Midbrain (tissue), 1 donor: ENCODE measurements at places on chromosomes 1 and 21.
A peak's percentile ranks its signal among the peaks of the same experiment; 100 is the strongest.

- no peak for DNase-seq
These were observed 43.1 kb downstream of the FOXO6 start for GRCh38 chr1:41404308-41404761.

DNA sequence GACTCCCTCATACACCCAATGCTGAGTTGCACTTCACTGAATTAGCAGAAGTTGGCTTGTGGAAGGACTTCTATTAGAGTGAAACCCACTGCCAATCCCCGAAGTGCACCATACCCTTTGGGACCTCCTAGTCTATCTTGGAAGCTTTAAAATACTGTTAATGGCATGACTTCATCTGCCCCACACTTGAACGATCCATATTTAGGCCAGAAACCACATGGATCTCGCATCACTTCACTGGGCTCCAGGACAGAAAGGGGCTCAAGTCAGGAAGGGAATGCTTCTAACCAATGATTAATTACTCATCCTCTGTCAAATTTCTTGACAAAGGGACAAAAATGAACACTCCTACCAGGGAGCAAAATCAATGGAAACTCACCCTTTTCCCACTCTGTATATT lies 69.1 kb downstream of the BCAR3 start:
- DNase-seq = no peak

DNA sequence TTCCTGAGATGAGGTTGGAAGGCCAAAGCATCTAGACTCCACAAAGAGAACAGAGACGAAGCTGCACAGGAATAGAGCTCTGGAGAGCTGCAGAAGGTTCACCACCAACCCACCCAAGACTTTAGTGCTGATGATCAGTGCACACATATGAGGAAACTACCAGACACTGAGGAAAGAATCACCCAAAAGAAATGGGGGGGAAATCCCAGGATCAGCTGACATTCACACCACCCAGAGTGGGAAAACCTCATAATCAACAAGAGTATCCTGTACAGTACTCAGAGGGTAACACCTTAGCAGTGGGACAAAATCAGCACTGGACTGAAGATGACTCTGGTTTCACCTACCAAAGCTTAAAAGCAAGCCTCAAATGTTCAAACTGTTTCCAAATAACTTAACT lies 36.4 kb downstream of the DENND1B start:
- no peak for DNase-seq

- no peak for DNase-seq
These were observed 617.0 kb upstream of the NR5A2 start for GRCh38 chr1:199410462-199410861.

- no peak for DNase-seq
These were observed 674.4 kb downstream of the KIF26B start for GRCh38 chr1:245829194-245829593.

DNA sequence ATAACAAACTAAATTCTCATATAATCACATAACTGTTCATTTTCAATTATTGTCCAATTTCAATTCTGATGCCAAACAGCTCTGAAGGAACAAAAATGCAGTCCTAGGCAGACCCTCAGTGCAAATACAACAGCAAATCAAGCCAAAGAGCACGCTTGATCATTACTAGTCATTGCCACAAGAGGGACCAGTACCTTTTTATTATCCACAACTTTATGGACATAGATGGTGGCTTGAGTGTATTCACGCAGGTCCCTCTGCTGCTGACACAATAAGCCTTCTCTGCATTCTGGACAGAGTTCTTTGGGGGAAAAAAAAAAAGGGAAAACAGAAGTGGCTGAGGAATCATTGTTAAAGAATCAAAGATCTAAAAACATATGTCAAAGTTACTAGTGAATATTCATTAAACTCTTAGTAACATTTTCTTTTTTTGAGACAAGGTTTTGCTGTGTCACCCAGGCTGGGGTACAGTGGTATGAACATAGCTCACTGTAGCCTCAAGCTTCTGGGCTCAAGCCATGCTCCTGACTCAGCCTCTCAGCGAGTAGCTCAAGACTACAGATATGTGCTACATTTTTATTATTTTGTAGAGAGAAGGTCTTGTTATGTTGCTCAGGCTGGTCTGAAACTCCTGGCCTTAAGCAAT lies 34.3 kb upstream of the RAP1GAP start:
- DNase-seq = peak; percentile 29

GRCh38 chr1:210607361-210607760 lies 278.7 kb downstream of the HHAT start:
- no peak for DNase-seq

DNA sequence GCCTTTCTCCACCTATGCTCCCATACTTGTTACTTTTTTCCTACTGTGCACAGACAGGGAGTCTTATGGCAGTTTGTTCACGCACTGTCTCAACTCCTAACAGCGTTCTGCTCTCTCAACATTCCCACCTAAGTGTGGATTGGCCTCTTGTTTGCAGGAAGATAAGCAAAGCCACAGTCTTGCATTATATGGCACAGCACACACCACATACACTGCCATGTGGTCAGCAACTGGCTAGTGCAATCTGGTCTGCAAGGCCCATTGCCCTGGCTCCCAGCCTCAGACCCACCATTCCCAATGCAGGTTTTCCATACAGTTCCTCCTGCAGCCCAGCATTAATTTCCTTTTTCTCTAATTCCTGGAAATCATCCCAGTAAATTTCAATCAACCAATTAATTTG lies 38.3 kb upstream of the LAMC2 start:
- no peak for DNase-seq

- no peak for DNase-seq
These were observed 328.2 kb downstream of the RWDD3 start for GRCh38 chr1:95562230-95562629.

GRCh38 chr1:151867765-151868411 lies 14.4 kb upstream of the THEM5 start:
- no peak for DNase-seq

- no peak for DNase-seq
These were observed 8.2 kb upstream of the MAPKAPK2 start for GRCh38 chr1:206676499-206676898.

DNA sequence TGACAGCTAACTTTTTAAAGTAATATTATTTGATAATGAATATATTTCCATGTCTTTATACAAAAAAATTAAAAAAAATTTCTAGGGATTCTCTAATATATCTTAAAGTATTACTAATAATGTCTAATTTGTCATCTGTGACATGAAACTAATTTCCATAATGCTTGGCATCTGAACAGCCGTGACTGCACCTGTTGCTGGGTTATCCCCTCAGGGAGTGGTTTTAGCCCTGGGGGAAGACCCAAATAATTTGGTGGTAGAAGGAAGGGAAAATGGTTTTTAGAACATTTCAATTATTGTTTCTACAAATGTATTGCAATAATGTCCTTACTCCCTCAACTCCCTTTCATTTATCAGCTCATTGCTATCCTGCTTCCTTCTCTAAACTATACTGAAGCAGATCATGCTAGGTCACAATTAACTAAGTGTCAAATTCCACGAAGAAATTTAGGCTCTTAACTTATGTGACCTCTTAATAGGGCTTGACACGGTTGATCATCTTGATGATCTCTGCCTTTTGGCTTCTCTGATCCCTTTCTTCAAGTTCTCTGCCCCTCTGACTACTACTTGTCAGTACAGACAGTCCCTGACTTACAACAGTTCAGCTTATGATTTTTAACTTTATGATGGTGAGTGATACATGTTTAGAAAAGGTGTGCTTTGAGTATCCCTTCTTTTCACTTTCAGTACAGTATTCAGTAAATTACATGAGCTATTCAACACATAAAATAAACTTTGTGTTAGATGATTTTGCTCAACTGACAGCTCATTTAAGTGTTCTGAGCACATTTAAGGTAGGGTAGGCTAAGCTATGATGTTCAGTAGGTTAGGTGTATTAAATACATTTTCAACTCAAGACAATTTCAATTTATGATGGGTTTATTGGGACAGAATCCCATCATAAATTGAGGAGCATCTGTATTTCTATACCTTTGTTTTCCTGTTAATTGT lies 26.4 kb upstream of the DPH5 start:
- DNase-seq = no peak

DNA sequence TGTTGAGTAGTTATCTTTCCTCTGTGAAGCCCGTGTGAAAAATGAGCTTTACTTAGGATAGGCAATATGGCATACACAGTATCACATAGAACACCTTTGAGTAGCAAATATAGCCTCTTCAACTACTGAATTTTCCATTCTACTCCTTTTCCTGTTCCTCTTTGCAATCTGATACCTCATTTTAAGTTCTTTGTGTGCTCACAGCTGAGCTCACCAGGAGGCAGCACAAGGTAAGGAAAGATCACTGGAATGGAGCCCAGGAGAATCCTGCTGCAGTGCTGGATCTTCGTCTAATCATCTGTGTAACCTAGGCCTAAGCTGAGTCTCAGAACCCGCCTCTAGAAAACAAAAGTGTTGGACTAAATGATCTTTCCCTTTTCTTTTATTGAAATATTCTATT lies 171.0 kb downstream of the LRRC40 start:
- no peak for DNase-seq

GRCh38 chr1:8571200-8571984 lies 246.0 kb downstream of the RERE start:
- no peak for DNase-seq

GRCh38 chr1:85957760-85958159 lies 198.8 kb downstream of the COL24A1 start:
- DNase-seq = no peak

- DNase-seq = peak; percentile 35
These were observed 73.2 kb upstream of the DNAJC6 start for GRCh38 chr1:65235867-65236805.

GRCh38 chr1:66506991-66507390 lies 27.0 kb upstream of the SGIP1 start:
- no peak for DNase-seq

- DNase-seq = no peak
These were observed 184.2 kb downstream of the EIF4G3 start for GRCh38 chr1:20992322-20993056.

- DNase-seq = no peak
These were observed 66.1 kb upstream of the PARP1 start for GRCh38 chr1:226474041-226474440.

DNA sequence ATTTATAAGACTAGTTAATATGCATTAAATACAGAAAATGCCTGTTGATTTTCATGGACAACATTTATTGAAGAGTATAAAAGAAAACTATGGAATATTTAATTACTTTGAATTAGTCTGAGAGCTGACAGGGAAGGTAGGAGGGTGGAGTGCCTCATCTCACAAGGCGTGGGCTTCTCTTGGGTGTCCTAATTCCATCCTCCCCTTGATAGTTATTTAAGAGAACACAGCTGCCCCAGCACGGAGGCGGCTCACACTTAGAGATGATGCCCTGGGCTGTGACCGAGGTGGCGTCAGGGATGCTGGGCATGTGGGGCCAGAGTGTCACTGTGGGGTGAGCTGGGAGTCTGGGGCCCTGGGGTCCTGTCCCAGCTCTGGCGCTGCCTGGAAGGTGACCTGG lies 493.0 kb downstream of the PTPRU start:
- DNase-seq = no peak

- no peak for DNase-seq
These were observed 250.2 kb upstream of the C1orf174 start for GRCh38 chr1:4150262-4150661.

DNA sequence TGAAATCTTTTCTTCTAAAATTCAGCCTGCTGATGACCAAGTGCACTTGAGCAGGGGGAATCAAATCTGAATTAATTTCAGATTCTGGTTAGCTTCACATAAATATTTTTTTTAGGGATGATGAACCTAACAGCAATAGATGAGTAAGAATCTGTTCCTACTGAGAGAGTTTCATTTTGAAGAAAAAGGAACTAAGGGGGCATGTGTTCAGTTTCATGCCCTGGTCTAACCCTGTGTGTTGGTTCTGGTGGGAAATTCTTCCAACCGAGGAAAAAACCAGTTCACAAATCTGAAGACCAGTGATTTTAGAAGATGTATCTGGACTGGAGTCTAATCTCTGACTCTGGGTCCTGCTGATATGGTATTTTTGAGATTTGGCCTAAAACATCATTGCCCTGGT lies 13.7 kb downstream of the SELL start:
- no peak for DNase-seq

GRCh38 chr21:45929449-45929848 lies 52.1 kb upstream of the COL6A1 start:
- no peak for DNase-seq

DNA sequence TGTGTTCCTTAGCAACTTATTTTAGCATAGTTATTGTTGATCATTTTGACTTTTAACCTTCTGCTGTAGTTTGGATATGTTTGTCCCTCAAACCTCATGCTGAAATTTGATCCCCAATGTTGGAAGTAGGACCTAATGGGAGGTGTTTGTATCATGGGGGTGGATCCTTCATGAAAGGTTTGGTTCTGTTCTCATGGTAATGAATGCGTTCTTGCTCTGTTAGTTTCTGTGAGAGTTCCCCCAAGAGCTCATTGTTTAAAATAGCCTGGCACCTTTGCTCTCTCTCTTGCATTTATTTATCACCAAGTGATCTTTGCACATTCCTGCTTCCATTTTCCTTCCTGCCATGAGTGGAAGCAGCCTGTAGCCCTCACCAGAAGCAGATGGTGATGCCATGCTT lies 372.1 kb upstream of the VAMP3 start:
- no peak for DNase-seq

DNA sequence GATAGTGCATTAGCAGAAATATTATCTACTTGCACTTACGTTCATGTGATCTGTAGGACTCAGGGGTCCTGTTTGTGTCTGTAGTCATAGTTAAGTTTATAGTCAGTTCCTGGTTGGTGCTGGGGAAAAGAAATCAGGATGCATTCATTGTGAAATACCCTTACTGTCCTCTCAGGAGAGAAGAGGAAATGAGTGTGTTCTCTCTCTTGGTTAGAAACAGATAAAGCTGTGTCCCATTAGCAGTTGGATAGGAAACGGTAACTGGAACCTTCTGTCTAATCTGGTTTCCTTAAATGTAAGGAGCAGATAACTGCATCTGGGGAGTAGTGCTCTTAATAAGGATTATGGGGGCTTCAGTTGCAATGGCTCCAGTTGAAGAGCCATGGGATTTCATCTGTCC lies 8.9 kb downstream of the SDCCAG8 start:
- peak; percentile 28 for DNase-seq
